ENCODE measurements at places on chromosomes 13 and 19.

DNA sequence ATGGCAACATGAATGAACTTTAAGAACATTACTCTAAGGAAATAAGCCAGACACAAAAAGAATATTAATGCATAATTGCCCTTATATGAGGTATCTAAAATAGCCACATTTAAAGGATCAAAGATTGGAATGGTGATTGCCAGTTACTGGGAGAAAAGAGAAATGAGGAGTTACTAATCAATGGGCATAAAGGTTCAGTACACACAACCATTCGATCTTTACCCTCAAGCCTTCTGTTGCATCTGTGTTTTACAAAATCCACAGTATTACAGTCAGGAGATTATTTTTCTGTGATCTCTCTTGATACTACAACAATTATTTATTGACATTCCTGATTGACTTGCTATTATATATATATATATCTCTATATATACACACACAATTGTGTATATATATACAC lies 310.0 kb upstream of the SLITRK5 start:
- DNase-seq, result no peak
- H3K27me3 ChIP-seq, result no peaks in the 10 kb centered on the region
- H3K4me1 ChIP-seq, result no peaks in the 10 kb centered on the region
- H3K4me3 ChIP-seq, result no peak overlapping the region
- H3K36me3 ChIP-seq, result no peaks in the 10 kb centered on the region

DNA sequence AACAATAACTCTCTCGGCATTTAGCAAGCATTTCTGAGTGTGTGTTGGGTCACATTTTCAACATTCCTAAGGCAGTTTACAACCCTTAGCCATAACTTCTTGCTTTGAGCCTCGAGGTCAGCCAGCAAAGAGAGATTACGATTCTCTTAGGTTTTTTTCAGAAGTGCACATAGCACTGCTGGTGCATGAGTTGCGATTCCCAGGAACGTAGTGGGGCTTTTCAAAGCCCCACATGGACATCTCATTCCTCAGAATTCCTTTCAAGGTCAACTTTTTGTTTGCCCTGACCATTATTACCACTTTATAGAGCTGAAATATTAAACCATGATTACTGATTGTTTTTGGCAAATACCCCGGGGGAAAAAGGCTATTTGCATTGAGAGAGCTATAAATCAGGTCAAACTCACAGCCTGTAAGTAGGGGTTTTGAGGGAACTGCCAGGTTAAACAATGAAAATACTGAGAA lies 705.3 kb downstream of the GPC5 start:
- no peak for DNase-seq
- H3K4me3 ChIP-seq, result no peak overlapping the region
- no peak overlapping the region for H3K27ac ChIP-seq

GRCh38 chr19:19653597-19654147 lies 9.8 kb downstream of the ATP13A1 start:
- DNase-seq, result no peak
- no peaks in the 10 kb centered on the region for H3K27me3 ChIP-seq
- peaks cover 4% of the 10 kb centered on the region for H3K4me1 ChIP-seq
- peaks cover 67% of the 10 kb centered on the region for H3K36me3 ChIP-seq

- no peak overlapping the region for H3K27ac ChIP-seq
- peaks cover 40% of the 10 kb centered on the region for H3K27me3 ChIP-seq
- H3K4me3 ChIP-seq, result no peak overlapping the region
Observed at GRCh38 chr13:30900436-30900835, 5.6 kb upstream of the MEDAG start.

DNA sequence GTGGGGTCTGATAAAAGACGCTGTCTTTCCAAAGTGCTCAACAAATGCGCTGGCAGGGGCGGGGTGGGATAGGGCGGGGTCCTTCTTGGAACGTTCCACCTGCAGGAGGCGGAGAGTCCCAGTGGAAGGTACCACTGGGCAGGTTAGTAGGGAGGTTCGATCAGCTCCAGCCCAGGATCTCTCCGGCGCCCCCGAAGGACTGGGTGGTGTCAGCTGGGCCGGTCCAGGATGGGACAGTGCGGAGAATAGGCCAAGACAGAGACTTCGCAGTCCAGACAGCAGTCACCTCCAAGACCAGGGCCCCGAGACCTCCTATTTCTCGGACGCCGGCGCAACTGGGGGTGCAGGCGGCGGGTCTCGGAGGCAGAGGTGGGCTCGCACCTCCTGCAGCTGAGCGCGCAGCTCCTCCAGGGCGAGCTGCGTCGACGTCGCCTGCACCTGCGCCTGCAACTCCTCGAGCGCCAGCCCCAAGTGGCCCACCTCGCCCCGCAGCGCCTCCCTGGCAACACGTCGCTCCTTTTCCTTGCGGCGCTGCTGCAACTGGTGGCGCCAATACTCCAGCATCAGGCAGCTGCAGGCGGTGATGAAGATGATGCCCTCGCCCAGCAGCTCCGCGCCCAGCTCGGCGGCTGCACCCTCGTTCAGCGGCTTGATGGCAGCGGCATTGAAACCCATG lies 21.6 kb downstream of the VASP start:
- H3K27me3 ChIP-seq, result no peaks in the 10 kb centered on the region
- no peak for DNase-seq
- H3K4me1 ChIP-seq, result peaks cover 12% of the 10 kb centered on the region

- no peaks in the 10 kb centered on the region for H3K4me1 ChIP-seq
- no peak overlapping the region for H3K27ac ChIP-seq
- H3K36me3 ChIP-seq, result no peaks in the 10 kb centered on the region
Observed at GRCh38 chr13:45548281-45548680, 67.3 kb downstream of the ERICH6B start.

GRCh38 chr19:7211191-7211951 lies 82.8 kb downstream of the INSR start:
- peaks cover 2% of the 10 kb centered on the region for H3K27me3 ChIP-seq
- H3K4me3 ChIP-seq, result no peak overlapping the region
- H3K27ac ChIP-seq, result no peak overlapping the region
- H3K4me1 ChIP-seq, result peaks cover 11% of the 10 kb centered on the region
- DNase-seq, result no peak
- no peaks in the 10 kb centered on the region for H3K36me3 ChIP-seq
